ENCODE measurements at places on chromosomes 1 and 21.

- DNase-seq: no peak
These were observed 35.4 kb upstream of the MYBPHL start for GRCh38 chr1:109341944-109342930.

GRCh38 chr1:212785871-212786270 lies 5.7 kb downstream of the NSL1 start:
- DNase-seq: no peak

DNA sequence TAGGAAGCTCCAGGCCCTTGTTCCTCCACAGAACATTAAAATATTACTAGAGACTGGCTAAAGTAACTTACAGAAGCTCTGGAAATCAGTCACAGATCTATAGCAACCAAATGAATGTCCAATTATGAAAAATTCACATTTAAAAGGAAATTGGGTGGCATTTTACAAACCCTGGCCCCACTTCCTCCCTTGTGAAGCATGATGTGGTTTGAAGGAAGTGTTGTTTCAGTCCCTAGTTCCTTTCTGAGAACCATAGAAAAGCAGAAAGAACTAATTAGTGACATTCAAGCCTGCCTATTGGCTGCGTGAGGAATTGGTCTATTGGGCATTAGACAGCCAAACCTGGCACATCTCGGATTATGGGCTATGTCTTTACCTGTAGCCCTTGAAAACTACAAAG lies 649.7 kb upstream of the NEGR1 start:
- no peak for DNase-seq

DNA sequence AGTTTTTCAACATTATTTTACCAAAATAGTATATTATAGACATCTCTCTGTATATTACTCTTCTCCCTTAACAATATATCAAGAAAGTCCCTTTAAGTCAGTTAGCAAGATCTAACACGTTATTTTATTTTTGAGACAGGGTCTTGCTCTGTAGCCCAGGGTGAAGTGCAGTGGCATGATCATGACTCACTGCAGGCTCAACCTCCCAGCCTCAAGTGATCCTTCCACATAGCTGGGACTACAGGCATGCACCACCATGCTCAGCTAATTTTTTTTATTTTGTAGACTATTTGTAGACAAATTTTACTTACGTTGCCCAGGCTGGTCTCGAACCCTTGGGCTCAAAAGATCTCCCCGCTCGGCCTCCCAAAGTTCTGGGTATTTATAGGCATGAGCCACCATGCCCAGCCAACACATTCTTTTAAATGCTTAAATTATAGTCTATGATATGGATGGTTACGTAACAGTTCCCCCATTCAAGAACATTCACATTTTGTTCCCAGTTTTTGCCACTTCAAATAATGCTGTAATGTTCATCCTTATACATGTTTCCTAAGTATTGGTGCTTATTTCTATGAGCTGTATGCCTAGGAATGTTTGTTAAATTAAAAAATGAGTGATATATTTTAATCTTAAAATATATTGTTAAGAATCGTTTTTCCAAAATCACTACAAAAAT lies 70.4 kb downstream of the TUT4 start:
- DNase-seq: no peak

GRCh38 chr21:31184876-31185275 lies 146.6 kb upstream of the KRTAP19-8 start:
- DNase-seq: no peak

- no peak for DNase-seq
These were observed 34.4 kb downstream of the NID1 start for GRCh38 chr1:236030534-236030933.

GRCh38 chr1:211789641-211790464 lies 40.7 kb downstream of the LPGAT1 start:
- no peak for DNase-seq

- no peak for DNase-seq
These were observed 7.8 kb downstream of the UBE2G2 start for GRCh38 chr21:44793592-44794374.

GRCh38 chr21:28283641-28284490 lies 708.8 kb downstream of the LTN1 start:
- DNase-seq: peak; percentile 93

DNA sequence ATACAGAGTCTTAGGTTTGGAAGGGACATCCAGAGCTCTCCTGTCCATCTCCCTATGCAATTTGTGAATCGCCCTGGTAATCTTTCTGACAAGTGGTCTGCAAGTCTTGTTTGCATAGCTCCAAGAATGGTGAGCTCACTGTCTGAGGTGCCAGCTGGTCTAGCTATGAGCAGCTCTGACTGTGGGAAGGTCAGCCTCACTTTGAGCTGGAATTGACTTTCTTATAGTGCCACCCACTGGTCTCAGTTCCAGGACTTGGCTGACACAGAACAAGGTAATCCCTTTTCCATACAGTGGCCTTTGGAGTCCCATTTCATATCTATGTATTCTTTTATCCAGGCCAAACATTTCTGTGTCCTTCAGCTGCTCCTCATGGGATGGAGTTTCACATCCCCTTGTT lies 95.6 kb upstream of the C8B start:
- DNase-seq: no peak

GRCh38 chr1:10754568-10755329 lies 41.7 kb downstream of the CASZ1 start:
- DNase-seq: no peak

GRCh38 chr1:223016381-223016780 lies 126.7 kb downstream of the TLR5 start:
- DNase-seq: no peak

GRCh38 chr1:17184822-17185484 lies 20.0 kb upstream of the PADI1 start:
- DNase-seq: no peak

GRCh38 chr21:46585191-46585953 lies 19.5 kb downstream of the S100B start:
- no peak for DNase-seq

DNA sequence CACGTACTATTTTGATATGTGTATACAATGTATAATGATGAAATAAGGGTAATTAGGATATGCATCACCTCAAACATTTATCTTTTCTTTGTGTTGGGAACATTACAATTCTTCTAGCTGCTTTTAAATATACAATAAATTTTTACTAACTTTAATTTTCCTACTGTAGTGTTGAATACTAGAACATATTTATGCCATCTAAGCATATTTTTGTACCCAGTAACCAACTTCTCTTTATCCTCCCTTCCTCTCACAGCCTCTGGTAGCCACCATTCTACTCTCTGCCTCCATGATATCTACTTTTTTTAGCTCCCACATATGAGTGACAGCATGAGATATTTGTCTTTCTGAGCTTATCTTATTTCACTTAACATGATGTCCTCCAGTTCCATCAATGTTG lies 468.0 kb downstream of the COL11A1 start:
- no peak for DNase-seq

DNA sequence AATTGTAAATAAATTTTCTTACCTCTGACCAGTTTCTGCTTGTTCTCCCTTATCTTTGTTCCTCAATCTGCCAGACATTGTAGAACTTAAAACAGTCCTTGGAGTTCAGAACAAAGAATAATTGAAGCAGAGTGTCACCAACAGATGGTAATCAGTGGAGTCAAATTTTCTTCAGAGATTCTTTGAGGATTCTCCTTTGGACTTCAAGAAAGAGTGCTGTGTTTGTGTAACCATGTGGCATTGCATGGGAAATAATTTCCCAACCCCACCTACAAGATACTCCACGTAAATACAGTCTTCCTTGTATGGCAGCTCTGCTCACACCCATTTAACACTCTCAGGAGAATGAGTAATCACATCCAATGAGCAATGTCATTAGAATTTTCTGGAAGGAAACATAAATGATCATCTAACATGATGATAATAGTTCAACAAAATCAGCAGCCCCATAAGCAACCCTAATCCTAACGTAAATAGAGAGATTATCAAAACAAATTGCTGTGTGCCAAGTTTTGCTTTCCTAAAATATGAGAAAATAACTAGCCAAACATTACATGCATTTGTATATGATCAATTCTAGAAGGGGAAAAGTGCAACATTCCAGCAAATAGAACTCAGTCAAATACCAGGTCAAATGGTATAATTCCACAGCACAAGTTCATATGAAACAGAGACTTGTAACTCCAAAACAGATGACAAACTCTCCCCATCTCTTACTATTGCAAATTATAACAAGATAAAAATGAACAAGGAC lies 6.9 kb upstream of the DENND1B start:
- peak; percentile 27 for DNase-seq

DNA sequence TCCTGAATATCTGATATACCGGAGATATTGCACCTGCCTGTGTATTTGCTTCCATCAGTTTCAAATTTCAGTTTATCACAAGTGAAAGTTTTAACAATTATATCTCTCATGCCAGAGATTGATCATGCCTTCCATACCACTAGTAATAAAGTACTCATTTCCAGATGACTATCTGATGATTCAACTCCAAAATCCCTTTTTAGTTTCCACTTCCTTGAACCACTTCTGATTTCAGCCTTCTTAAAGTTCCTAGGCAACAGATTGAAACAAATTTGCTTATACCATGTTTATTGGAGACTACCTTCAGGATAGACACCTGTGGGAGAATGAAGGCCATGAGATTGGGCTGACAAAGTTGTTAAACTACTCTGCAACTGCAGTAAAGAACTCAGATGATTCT lies 21.5 kb upstream of the COL11A1 start:
- no peak for DNase-seq

DNA sequence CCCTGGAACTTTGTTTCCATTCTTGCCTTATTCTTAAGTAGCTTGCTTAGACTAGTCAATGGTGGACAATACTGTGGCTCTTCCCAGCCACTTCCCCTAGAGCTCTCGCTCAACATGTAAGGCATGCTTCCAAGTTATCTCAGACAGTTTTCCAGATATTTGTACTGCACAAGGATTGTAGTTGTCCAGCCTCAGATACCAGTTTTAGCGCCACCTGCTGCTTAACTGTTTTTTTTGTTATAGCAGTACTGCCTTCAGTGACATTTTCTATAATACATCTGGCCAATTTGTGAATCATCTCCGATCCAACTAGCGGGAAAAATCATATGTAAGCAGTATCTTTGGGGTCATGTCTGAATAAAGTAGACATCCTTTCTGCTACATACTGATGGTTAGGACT lies 346.7 kb upstream of the ADGRL4 start:
- DNase-seq: peak; percentile 62

- no peak for DNase-seq
These were observed 94.6 kb downstream of the ATP6V1G3 start for GRCh38 chr1:198445872-198446271.

DNA sequence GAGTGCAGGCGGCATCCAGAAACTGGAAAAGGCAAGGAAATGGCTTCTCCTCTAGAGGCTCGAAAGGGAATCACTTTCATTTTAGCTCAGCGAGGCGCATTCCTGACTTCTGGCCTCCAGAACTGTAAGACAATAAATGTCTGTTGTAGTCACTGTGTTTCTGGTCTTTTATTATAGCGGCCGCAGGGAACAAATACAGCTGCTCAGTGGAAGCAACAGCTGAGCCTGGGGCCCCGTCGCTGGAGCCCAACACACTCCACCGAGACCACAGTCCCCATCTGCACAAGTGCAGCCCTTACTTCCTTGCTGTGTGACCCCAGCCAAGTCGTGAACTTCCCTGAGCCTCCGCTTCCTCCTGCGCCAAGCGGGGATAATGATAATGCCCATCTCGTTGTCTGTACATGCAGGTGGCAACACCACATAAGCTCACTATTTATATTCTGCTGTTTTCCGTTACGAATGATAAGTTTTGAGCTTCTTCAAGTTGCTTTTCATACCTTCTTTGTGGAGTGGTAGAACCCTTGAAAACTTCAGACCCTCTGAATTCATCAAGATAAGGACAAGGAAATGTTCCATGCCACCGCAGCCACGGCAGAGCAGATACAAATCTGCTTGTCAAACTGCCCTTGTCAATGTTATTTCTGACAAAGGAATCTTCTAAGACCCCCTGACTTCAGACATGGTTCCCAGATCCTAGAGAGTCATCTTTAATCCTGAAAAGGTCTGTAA lies 3.2 kb upstream of the LAPTM5 start:
- no peak for DNase-seq

DNA sequence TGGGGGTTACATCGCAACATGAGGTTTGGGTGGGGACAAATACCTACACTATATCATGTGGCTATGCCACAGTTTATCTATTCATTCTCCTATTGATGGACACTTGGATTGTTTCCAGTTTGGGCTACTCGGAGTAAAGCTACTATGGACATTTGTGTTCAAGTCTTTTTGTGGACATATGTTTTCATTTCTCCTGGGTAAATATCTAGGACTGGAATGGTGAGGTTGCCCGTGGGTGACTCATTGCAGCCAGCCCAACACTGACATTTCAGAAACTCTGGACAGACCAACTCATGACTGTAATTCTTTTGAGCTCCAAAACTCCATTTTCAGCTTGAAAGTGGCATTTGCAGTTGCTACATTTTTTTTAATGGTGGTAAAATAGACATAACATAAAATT lies 82.7 kb downstream of the KAZN start:
- DNase-seq: no peak

DNA sequence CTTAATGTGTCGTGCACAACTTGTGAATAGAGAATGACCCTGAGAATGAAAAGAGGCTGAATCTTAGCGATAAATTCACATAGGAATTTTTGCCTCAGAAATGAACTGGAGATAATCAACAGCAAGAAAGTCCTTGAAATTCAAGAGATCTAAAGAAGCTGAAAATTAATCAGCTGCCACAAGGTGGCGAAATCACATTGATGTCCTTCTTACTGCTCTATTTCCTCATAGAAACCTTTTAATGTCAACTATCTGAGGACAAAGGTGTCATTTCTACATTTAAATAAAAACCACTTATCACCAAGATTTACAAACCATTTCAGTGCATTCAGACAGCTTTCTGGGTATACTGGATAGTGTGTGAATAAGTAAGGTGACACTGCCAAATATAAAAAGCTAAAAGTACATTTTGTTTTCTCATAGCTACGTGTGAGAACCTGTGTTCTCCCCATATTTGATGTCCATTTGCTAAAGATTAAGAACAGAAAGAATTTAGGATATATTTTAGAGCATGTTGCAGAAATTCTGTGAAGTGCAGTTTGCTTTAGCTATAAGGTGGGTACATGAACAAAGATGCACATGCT lies 485.3 kb upstream of the PTBP2 start:
- DNase-seq: no peak

GRCh38 chr1:200079232-200079940 lies 51.9 kb downstream of the NR5A2 start:
- DNase-seq: no peak

GRCh38 chr1:93652323-93652949 lies 29.2 kb downstream of the BCAR3 start:
- DNase-seq: no peak

DNA sequence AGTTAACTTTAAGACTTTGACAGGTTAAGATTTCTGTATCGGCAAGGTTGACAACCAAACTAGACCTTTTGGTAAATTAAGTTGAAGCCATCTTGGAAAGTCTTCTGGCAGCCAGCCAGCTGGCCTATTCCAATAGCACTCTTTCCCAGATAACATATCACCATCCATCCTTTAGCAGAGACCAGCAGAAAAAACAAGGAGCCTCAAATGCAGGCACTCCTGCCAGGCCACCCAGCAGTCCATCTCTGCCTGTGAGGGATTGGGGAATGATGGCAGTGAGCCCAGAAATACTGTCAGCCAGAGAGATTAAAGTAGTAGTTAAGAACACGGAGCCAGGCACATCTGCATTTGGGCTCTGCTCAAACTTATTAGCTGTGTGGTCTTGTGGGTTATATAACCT lies 19.4 kb downstream of the ZBTB40 start:
- DNase-seq: peak; percentile 51

GRCh38 chr1:227728892-227729143 lies 6.3 kb downstream of the JMJD4 start:
- no peak for DNase-seq

- DNase-seq: no peak
These were observed 410.6 kb downstream of the NTNG1 start for GRCh38 chr1:107551456-107551855.

GRCh38 chr1:57839526-57839925 lies 415.7 kb upstream of the DAB1 start:
- DNase-seq: no peak
